ENCODE measurements at places on chromosomes 7 and 10.

DNA sequence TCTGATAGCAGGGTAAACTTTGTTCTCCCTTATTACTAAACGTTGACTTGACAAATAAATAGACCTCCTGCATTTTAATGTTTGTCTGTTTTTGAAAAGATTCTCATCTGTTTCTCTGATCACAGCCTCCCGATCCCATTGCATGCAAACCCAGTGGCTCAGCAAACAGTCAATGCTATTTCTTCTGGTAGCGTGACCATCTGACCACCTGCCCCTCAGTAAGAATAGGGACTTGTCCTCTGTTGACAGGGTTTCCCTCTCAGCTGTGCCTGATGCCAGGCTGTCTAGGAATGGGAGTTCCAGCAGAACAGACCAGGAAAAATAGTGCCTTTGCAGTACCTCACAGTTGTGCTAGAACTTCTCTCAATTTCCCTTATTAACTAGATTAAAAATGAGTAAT is 40.7 kb upstream of the EBLN1 start:
- no peak for DNase-seq

- no peak for DNase-seq
Observed at GRCh38 chr7:51325261-51325676, 8.7 kb upstream of the COBL start.

GRCh38 chr10:61262486-61263261 is 190.5 kb downstream of the TMEM26 start:
- no peak for DNase-seq

GRCh38 chr10:132103116-132103910 is 37.6 kb downstream of the JAKMIP3 start:
- no peak for DNase-seq

DNA sequence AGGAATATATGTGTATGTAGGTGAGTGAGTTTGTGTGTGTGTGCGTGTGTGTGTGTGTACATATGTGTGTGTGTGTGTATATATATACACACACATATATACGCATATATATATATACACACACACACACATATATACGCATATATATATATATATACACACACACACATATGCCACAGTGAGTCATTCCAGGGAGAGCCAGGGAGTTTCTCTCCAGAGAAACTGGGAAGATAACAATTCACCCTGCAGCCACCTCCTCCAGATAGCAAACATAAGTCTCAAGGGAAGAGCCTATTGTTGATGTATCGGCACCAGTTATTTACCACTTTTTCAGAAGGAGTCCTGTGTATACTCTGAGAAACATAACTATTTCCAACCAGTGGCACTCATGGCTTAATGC is 102.3 kb upstream of the STK17A start:
- no peak for DNase-seq

DNA sequence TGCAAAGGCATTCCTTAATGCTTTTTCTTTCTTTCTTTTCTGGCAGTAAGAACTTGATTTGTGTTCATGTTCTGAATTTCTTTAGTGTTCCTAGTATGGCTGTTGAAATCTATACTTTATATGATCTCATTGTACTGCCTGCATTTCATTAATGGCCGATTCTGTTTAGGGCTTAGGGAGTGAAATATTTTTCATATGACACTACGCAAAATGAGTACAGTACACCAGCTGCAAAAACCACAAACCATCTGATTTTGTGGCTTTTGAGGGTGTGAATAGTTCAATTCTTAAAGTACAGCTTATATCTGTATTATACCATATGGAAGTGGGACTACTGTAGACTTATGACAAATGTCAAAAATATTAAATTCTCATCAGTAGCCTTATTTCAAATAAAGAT is 69.1 kb upstream of the FOXP2 start:
- DNase-seq, result no peak

DNA sequence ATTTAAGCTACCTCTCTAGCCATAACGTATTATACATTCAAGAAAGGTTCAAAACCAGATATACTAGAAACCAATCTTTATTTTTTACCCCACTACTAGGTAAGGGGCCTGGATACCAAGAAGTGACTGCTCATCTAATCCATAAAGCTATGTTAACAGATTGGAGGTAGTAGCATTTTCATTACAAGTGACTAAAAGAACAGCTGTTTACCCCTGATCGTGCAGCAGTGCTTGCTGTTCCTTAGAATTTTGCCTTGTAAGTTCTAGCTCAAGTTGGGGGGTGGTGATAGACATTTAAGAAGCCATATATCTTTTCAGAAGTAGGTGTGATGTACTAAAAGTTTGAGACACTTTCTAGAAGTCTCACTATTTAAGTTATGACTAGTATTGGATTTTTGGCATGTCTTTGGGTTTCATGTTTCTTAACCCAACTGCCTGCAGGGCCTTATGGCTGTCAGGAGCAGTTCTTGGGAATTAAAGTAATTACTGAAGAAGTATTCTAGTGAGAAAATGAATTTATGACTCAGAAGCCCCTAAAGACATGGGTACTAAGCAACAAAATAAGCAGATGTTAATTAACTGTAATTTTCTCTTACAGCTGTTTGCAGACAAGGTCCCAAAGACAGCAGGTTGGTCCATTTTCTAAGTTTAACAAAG is 2.3 kb downstream of the PPIA start:
- DNase-seq, result no peak

- no peak for DNase-seq
Observed at GRCh38 chr10:12614177-12614995, 265.0 kb downstream of the CAMK1D start.

- DNase-seq, result no peak
Observed at GRCh38 chr7:99054781-99055180, 89.1 kb downstream of the SMURF1 start.

DNA sequence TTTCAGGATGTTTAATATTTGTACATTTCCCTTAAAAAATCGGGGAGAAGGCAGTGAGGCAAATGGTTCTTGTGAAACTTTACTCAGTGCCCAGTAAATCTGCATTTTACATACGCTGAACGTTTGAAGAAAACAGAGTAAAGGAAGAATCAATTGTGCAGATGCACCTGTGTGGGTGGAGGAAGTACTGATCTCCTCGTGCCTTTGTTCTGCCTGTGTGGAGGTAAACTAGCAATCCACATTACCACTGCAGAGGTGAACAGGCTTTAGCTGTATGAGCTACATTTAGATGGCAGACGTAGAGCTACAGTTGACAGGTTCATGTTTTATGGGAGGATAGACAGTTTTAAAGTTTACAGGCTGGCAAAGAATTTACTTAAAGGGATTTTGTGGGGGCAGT is 62.7 kb upstream of the VIPR2 start:
- no peak for DNase-seq

DNA sequence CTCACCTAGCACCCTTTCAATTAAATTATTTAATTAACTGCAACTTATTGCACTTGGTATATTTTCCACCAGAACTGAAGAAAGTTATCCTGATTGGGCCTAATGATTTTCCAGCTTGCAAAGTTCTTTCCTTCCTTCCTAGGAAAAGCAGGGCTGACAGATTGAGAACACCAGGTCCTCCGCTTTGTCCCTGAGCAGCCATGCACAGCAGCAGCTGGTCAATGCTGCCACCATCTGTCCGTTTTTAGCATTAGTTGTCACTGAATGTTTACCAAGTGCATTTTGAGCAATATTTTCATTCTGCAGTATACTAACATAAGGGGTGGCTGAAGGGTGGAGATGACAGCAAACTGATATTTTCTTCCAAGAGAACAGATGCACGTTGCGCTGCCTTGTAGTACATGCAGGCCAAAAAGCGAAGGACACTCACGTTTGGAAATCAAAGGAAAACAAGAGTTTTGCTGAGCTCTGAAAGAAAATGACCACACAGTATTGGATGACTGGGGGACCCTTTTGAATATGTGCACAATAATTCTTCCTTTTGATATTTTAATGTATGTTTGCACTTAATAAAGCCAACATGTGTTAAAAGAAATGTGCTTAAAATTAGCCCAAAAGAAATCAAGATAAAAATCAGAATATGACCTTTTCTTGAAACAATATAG is 248.8 kb upstream of the PTN start:
- peak; percentile 47 for DNase-seq

DNA sequence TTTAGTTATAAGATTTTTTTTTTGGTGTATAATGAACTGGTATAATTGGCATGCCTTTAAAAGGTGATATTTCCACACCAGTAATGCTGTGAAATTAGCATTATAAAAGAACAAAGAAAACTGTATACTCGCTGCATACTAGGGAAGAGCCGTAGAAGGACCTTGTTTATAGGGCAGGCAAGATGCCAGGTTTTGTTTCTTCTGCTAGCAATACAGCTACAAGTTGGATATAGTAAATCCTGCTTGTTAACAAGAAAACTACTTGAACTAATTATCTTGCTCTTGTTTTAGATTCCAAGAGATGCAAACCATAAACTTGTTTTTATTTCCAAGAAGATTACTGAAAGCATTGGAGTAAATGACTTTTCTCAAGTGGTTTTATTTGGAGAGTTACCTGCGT is 1.9 kb downstream of the DNAH11 start:
- no peak for DNase-seq

- no peak for DNase-seq
Observed at GRCh38 chr7:76065016-76065612, 17.2 kb downstream of the MDH2 start.

DNA sequence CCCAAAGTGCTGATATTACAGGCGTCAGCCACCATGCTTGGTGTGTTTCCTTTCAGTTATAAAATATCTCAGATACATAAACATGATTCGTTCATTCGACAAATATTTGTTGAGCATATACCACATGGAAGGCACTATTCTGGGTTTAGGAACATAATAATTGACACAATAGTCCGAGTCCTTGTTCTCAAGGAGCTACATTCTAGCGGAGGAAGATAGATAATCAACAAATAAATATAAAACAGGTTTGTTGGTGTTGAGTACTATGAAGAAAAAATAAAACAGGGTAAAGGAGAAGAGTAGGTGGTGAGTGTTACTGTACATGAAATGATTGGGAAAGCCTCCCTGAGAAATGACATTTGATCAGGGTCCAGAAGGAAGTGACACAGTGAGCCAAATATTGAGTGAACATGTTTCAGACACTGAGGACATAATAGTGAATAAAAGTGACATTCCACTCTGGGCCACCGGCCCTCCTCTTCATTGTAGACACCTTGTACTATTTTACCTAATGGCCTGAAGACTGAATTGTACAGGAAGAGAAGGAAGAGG is 6.9 kb upstream of the HILPDA start:
- DNase-seq, result no peak

GRCh38 chr10:93456480-93456879 is 25.7 kb downstream of the MYOF start:
- no peak for DNase-seq

DNA sequence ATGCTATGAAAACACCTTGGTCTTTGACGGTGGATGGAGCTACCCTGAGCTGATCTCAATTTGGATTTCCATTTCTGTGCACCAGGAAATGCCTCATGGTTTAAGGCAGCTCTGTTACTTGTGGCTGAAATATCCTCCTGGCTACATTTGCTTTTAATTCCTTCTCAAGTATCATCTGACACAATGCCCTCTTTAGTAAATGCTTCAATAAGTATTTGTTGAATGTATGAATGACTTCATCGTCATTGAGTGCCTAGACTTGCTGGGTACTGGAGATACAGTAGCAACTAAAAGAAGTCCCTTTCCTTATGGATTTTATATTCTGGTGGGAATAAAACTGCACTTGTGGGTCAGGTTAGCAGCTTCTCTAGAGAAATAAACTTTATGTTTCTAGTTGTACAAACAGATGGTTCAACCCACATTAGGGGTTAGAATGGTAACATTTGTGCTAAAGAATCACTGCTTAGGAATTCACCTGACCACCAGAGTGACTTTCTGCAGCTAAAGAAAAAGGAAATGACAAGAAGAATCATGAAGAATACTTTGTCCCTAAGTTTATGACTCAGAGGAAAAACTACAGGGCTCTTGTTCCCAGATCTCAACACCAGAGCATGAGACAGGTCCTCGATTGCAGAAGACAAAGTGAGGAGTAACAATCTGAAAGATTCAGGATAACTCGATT is 21.8 kb upstream of the SMNDC1 start:
- DNase-seq, result no peak

GRCh38 chr7:36986948-36987724 is 262.8 kb upstream of the AOAH start:
- peak; percentile 25 for DNase-seq

GRCh38 chr7:50953303-50953702 is 170.6 kb upstream of the GRB10 start:
- DNase-seq, result no peak

- no peak for DNase-seq
Observed at GRCh38 chr10:79333513-79333912, 13.8 kb upstream of the PPIF start.

DNA sequence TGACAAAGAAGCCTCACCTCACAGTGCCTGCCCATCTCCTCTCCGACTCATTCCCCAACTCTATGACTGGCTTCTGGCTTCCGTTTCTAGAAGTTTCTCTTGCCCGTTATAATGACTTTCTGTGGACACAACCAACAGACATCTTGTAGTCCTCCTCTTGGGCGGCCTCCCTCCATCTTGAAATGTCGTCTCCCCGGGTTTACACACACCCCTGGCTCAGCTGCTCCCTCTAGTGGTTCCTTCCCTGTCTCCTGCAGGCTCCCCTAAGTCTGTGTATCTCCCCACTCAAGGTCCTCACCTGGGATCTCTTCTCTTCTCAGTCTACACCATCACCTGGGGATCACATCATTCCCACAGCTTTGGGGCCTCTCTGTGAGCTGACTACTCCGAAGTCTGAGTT is 123.4 kb upstream of the NEBL start:
- peak; percentile 1 for DNase-seq

GRCh38 chr7:151869455-151869854 is 7.5 kb downstream of the PRKAG2 start:
- DNase-seq, result no peak

DNA sequence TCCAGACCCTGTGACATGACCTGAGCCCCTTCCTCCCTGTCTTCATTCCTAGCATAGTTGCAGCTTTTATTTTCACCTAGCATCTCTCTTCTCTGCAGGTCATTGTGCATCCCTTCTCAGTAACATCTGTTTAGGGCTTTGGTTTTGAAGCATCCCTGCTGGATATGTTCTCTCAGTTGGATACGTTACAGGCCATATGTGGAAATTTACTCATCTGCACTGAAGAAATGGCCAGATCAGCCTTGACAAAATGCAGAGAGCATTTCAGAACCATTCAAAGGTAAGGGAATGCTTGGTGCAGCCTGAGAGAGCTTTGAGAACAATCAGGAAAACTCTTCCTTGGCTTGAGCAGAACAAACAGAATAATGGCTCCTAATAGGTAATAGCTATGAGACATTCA is 647.0 kb downstream of the KCNMA1 start:
- DNase-seq, result no peak

DNA sequence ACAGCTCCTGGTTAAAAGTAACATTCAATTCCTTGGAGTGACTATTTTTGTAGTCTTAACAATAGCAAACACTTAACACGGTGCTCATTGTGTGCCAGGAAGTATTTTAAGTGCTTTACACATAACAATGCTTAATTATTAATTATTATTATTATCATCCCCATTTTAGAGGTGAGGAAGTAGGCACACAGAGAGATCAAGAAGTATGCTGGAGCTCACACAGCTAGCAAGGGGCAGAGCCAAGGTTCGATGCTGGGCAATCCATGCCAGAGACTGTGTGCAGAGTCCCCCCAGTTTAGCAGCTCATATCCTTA is 48.2 kb upstream of the SMNDC1 start:
- DNase-seq, result no peak
